Right renal pelvis (tissue), 4 donors: ENCODE measurements at places on chromosomes 5 and 9.

GRCh38 chr5:27472000-27472763 lies 433.8 kb upstream of the CDH9 start:
- no peak for DNase-seq

DNA sequence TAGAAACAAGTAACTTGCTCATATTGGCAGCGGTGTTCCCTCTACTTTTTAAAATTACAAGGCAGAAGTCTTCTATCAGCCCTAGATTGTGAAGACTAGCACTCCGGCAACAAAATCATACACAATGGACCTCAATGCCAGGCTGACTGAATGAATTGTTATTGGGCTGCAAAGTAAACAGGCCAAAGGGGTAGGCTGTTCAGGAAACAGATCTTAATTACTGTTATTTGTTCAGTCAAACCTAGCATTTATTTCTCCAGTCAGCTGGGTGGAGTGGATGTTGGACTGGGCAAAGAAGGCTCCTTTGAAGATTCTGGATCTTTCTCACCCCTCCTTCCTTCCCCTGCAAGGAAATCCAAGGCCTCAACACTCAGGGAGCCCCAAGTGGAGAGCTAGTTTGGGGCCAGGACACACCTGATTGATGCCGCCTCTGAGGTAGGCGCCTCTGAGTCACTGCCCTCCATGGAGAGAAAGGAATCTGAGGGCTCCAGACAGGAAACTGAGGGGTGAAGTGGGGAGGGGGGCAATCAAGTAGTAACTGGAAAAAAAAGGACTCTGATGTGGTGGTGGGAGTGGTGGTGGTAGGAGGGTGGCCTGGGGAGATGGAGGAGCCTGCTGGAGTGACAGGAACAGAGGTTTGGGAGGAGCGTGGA lies 35.5 kb downstream of the SERINC5 start:
- no peak for DNase-seq

GRCh38 chr9:84779883-84780282 lies 110.4 kb downstream of the NTRK2 start:
- DNase-seq, result no peak

GRCh38 chr9:131060900-131061630 lies 35.3 kb upstream of the AIF1L start:
- DNase-seq, result no peak

DNA sequence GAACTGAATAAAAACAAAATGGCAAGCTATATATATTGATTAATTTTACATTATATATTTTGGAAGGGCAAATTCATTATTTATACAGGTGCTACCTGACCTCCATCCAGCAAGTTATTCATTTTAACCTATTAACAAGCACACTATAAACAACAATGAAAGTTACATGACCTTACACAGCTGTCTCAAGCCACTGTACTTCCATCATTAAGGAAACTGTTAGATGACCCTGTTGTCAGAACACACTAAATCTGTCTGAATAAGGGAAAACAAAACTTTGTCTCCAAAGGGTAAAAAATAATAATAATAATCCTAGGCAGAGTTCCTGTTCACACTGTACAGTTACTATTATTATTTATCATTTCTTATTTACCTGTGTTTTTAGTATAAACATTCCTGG lies 44.0 kb downstream of the NFIB start:
- no peak for DNase-seq

GRCh38 chr5:64834037-64834436 lies 65.3 kb downstream of the CWC27 start:
- DNase-seq, result no peak

- no peak for DNase-seq
Measured at GRCh38 chr9:126454795-126455194, 128.2 kb downstream of the MVB12B start.

DNA sequence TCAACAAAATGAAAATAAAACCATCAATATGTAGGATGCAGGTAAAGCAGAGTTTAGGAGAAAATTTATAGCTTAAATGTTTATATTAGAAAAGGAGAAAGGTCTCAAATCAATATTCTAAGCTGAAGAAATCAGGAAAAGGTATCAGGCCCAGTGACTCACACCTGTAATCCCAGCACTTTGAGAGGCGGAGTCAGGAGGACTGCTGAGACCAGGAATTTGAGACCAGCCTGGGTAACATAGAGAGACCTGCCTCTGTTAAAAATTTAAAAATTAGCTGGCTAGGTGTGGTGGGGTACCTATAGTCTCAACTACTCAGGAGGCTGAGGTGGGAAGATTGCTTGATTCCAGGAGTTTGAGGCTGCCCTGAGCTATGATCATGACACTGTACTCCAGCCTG lies 32.2 kb downstream of the CCDC69 start:
- no peak for DNase-seq

- no peak for DNase-seq
Measured at GRCh38 chr9:131324736-131325679, 35.5 kb downstream of the PLPP7 start.

DNA sequence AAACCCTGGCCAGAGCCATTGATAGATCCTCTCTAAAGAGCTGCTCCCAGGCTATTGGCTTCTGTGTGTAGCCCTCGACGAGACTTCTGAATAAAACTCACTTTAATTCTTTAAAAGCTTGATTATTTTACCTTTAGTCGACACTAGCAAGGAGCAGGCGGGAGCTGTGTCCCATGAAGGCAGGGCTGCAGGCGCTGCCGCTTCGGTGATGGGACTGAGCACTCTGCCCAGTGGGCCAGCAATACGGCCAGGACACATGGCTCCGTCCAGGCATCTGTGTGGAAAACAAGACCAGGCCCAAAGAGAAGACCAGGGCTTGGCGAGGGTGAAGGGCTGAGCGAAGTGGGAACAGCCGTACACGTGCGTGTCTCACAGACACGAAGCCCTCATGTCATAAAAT lies 365.9 kb downstream of the GADD45G start:
- DNase-seq, result no peak

GRCh38 chr5:17928581-17928981 lies 294.3 kb downstream of the TAF11L14 start:
- no peak for DNase-seq

DNA sequence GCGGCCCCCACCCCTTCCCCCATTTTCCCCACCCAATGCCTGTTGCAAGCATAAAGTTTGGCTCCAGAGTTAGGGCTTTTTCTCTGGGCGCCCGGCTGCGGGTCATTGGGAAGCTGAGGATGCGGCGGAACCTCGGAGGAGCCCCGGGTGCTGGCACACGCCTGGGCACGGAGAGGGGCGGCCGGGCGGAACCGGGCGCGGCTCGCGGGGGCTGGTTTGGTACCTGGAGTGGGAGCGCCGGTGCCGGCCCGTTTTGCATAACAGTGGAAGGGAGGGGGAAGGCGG lies 1.2 kb downstream of the PPARGC1B start:
- no peak for DNase-seq

- no peak for DNase-seq
Measured at GRCh38 chr5:131524431-131524830, 110.6 kb downstream of the RAPGEF6 start.

DNA sequence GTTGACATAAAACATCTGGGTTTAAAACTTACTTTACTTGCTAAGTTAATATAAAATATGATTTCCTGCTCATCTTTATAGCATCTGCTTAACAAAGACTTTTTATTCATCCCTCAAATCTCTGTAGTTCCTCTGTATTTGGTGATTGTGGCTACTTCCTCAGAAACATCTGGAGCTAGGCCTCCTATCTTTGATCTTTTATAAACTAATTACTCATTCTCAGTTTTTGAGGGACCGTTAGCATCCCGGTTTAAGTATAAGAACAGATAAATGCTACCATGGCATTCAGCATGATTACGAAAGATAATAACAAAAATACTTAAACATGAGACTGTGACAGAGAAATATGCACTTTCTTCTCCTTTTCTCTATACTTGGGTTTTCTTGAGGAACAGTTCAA lies 85.3 kb downstream of the SLC38A9 start:
- no peak for DNase-seq
